GM13977 (cell line): ENCODE measurements at places on chromosomes 13 and 19.

DNA sequence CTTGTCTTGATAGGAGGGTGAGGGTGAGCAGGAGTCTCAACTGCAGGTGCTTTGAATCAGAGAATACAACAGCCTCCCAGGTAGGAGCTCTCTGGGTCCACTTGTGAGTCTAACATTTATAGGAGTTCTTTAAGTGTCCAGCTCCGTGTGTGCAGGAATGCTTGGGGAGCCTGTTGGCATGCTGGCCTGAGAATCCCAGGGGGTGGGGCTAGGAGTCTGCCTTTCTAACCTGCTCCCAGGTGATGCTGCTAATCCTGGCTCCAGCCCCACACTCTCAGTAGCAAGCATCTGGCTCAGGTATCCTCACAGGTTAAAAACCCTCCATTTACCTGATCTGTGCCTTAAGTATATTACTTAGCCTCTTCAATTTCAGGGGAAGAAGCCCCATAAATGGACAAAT, 368.9 kb downstream of the RBM26 start:
- DNase-seq: no peak

GRCh38 chr13:91762957-91763356, 364.5 kb downstream of the GPC5 start:
- DNase-seq: no peak

DNA sequence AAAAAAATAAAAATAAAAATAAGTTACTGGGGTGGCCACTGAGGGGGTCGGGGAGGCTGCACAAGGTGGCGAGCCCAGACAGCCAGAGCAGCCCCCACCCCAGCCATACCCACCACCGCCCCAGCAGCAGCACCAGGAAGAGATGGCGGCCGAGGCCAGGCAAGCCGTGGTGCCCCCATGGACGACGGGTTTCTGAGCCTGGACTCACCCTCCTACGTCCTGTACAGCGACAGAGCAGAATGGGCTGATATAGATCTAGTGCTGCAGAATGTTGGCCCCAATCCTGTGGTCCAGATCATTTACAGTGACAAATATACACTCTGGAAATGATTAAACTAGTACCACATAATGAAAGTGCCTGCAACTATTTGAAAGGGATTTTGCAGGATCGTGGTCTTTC, 71.6 kb upstream of the ZDHHC20 start:
- DNase-seq: no peak

GRCh38 chr13:113086031-113086750, 19.4 kb upstream of the F7 start:
- DNase-seq: no peak

DNA sequence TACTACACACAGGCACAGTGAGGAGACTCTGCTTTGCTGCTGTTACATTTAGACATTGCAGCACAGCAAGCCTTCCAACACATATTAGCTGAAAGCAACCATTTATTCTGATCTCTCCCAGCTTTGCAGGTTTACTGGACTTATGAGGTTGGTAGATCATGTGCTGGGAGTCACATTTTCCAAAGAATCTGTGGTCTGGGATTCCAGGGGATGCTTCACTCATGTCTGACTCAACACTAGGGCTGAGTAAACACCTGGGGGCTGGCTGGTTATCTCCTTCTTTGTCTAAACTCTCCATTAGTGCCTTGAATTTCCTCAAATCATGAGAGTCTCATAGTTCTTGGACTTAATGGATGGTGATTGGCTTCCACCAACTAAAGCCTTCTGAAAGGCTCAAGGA, 5.4 kb upstream of the LGALS13 start:
- DNase-seq: no peak

- DNase-seq: no peak
Observed at GRCh38 chr19:788983-789700, 8.1 kb upstream of the PTBP1 start.

- DNase-seq: no peak
Observed at GRCh38 chr13:105552078-105552477, 983.4 kb downstream of the EFNB2 start.

- DNase-seq: no peak
Observed at GRCh38 chr19:47475465-47475864, 3.8 kb upstream of the SLC8A2 start.

DNA sequence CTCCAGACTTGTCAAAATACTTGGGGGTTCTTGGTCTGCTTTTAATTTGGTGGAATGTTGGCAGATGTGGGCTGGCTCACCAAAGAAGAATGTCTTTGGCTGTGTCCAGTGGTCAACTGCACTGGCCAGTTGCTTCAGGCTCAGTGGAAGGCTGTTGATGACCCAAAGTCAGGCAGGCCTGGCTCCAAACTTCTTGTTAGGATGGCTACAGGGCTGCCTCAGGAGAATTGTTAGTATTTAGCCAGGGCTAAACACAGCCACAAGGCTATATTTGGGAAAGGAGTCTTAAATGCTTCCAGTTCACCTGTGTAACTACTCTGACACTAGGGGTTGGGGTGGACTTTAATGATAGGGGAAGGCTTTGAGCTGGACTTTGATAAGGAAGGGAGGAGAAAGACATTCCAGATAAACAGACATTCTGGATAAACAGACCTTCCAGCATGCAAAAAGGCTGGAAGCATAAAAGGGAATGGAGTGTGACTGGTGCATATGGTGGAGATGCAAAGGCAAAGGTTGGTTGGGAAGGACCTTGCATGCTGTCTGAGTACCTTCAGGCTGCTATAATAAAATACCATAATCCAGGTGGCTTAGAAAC, 116.8 kb downstream of the FOXO1 start:
- DNase-seq: no peak

- no peak for DNase-seq
Observed at GRCh38 chr13:73676550-73677047, 457.6 kb downstream of the KLF12 start.

DNA sequence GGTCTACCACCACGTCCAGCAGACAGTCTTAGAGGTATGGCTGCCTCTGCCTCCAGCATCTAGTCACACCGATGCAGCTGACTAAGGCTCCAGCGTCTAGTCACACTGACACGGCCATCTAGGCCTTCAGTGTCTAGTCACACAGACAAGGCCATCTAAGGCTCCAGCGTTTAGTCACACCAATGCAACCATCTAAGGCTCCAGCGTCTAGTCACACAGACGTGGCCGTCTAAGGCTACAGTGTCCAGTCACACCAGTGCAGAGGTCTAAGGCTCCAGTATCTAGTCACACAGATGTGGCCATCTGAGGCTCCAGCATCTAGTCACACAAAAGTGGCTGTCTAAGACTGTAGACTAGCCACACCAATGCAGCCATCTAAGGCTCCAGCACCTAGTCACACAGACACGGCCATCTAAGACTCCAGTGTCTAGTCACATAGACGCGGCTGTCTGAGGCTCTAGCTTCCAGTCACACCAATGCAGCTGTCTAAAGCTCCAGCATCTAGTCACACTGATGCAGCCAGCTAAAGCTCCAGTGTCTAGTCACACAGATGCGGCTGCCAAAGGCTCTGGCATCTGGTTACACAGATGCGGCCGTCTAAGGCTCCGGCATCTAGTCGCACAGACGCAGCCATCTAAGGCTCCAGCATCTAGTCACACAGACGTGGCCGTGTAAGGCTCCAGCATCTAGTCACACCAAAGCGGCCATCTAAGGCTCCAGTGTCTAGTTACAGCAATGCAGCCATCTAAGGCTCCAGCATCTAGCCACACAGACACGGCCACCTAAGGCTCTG, 55.1 kb downstream of the KLF2 start:
- no peak for DNase-seq

- no peak for DNase-seq
Observed at GRCh38 chr19:9673912-9674662, 813 bp downstream of the ZNF562 start.

GRCh38 chr19:7215176-7215575, 79.0 kb downstream of the INSR start:
- no peak for DNase-seq

DNA sequence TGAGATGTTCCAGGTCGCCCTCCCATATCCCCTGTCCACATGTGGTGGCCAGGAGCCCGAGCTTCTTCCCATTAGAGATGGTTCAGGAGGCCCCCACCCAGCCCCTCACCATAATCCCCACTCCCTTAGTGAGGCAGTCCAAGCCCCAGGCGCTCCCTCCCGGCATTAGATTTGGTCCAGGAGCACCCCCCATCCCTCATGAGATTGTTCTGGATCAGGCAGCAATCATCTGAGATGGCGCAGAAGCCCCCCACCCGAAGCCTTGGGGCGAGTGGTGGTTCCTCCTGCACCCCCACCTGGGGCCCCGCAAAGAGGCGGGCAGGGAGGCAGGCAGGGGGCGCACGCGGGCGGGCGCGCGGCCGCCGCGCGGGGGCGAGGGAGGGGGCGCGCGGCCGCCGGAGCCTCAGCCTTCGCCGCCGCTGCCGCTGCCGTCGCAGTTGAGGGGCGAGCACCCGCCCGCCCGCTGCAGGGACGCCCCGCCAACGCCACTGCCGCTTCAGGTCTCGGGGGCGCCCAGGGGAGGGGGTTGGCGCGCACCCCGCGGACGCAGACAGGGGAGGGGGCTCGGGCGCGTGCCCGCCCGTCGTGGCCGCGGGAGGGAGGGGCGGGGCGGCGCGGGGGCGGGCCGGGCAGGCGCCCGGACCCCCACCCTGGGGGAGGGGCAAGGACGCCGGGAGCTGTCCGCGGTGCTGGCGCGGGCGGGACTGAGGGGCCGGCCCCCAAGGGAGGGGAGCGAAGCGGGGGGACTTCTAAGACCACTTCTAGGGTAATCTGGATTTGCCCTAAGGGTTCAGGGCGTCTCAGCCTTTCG, 46.4 kb upstream of the SHKBP1 start:
- peak; percentile 67 for DNase-seq

- no peak for DNase-seq
Observed at GRCh38 chr13:26616126-26616525, 58.6 kb downstream of the WASF3 start.

GRCh38 chr19:57559008-57559403, 657 bp downstream of the ZNF550 start:
- peak; percentile 38 for DNase-seq

GRCh38 chr19:29294343-29294811, 81.4 kb upstream of the UQCRFS1 start:
- DNase-seq: no peak

DNA sequence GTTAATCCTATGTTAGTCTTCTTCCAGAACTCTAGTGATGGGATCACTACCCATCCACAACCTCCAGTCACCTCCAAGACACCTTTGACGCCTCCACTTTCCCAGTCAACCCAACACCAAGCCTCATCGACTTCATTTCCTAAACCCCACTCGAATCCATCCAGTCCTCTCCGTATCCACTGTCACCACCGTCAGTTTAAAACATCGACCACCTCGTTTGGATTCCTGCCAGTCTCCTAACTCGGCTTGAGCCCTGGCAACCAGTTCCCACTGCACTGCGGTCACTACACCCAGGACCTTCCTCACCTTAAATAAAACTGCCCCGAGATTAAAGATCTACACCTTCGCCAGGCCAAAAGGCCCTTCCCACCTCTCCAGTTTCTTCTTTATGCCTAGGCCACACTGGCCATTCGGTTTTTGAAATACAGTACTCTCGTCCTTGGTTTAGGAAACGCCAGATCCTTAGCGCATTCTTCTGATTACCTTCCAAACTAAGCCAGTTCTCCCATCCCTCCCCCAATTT, 1.2 kb downstream of the MTIF3 start:
- DNase-seq: no peak

DNA sequence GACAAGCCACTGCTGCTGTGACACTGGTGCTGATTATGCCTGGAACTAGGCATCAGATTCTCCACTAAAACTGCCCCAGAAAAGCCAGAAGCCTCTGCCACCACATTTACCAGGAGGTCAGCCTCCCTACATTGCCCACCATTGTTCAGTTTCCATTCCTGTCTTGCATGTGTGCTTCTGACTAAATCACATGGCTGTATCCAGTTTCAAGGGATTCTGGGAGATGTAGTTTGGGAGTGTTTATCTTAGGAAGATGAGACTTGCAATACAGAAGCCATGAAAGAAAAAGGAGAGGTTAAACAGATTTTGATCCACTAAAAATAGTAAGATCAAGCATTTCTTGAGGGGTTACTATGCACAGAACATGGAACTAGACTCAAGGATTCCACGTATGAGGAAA, 40.7 kb upstream of the SERPINE3 start:
- DNase-seq: no peak

GRCh38 chr13:97430296-97430695, 3.7 kb upstream of the RAP2A start:
- DNase-seq: no peak

DNA sequence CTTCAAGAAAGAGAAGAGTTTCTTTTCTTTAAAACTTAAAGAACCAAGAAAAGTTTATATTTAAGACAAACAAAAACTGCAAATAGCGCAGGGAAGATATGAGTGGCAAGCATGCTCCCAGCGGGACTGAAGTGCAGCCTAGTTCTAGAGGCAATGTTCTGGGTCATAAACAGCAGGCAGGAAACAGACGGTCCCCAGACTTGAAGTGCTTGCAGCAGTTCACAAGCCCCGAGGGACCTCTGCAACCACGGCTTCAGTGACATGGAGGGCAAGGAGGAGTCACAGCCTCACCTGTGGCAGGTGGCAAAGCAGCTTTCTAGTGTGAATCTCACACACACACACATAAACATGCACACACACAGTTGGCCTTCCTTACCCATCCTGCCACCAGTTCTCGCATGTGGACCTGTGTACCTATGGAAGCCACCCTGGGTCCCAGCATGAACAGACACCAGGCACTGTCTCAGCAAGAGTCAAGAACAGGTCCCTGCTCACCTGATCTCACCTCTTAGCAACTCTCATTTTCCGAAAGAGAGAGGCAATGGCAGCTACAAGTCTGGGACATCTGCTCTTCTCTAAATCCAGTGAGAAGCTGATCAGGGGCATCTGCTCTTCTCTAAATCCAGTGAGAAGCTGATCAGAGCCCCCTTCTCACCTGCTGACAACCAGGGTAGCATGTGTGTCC, 162.0 kb downstream of the EFNB2 start:
- DNase-seq: no peak

DNA sequence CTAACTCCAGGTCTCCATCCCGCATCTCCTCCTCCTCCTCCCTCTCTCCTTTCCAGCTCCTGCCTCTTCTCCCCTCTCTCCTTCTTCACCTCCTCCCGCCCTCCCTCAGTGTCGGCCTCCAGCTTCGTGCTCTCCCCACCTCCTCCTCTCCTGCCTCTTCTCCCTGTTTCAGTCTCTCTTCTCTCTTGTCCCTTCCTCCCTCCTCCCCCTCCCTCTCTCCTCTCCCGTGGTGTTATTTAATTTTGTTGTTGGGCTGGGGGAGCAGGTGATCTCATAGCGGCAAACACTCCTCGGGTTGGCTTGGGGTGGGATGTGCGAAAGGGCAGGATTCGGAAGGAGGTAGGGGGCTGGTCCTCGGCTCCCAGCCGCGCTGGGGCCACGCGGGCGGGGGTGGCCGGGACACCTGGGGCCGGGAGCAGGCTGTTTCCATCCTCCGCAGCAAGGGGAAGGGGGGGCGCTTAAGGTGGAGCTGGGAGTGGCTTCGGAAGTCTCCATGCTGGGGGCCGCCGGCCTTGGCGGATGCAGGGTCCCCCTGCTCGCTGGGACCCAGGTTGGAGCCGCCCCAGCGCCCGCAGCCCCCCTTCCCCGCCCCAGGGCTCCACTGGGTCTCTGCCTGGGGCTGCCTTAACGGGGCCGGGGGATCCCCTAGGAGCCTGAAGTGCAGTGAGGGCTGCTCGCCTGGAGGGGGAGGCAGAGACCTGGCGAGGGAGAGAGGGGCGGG, at the start of gene CA11:
CA11 (minus strand) TSS at position 187 of the 721 bp plus-strand sequence. CDS start 555 bp downstream, outside the sequence.
- DNase-seq: peak; percentile 94

GRCh38 chr19:1079566-1080111, 12.7 kb downstream of the ARHGAP45 start:
- no peak for DNase-seq

GRCh38 chr13:44197791-44198770, 175.5 kb upstream of the SERP2 start:
- DNase-seq: peak; percentile 45

GRCh38 chr19:2561895-2562294, 86.0 kb downstream of the GADD45B start:
- DNase-seq: peak; percentile 87
